ENCODE measurements at places on chromosomes 3 and 15.

DNA sequence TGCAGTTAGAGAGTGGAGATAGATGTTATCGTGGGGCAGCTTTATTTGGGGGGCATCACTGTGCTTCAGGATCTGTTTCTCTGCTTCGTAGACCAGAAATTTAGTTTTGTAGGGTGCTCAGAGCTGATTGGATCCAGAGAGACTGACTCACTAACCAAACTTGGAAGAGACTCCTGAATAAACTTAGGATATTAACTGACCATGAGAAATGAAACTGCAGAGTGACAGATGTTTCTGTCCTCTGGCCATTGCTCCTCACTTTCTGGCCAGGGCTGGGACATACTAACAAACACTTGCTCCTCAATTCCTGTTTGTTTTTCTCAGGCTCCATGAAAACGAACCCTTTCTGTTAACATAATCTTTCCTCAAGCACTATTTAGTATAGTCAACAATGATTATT lies 4.3 kb downstream of the ZNF592 start:
- no peak for DNase-seq

DNA sequence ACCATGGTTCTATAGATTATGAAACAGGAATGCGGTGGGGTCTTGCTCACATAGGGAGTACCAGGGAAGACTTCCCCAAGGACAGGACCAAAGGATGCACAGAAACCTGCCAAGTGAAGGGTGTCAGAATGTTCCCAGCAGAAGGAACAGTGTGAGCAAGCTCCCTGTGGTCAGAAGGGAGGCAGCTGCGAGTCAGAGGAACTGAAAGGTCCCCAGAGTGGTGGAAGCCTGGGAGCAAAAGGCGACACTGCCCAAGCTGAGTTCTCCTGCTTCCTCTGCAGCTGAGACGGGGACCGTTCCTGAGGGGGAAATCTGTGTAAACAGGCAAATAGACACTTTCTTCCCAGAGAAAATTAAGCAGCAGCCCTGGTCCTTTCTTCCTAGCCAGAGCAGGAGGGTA lies 14.2 kb upstream of the SLC6A6 start:
- no peak for DNase-seq

DNA sequence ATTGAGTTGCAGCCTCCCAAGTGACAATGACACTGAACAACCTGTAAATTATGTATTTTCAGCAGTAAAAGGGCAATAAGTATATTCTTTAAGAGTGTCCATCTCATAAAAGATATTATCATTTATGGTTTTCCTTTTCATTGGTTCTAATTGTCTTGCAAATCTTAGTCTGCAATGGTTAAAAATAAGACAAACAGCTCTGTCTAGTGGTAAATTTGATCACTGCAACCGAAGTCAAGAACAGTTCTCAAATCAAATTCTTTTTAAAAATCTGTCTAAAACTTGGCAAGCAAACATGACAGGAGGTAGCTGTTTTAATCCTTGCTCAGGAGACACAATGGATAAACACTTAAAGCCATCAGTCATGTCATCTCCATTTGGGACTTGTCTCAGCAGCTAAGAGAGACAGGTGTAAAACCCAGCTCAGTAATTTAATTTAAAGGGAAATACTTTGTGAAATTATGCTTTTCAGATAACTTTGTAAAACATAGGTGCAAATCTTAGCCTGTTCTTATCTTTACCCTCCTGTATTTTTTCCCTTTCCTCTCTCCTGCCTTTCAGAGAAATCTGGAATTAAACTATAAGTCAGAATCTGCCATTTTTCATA lies 150.3 kb upstream of the ARHGEF26 start:
- no peak for DNase-seq

GRCh38 chr3:52400275-52400793 lies 44.6 kb downstream of the SEMA3G start:
- no peak for DNase-seq

- no peak for DNase-seq
Measured at GRCh38 chr3:73437828-73438227, 186.9 kb downstream of the PDZRN3 start.

GRCh38 chr15:49815950-49816349 lies 195.1 kb downstream of the DTWD1 start:
- DNase-seq: no peak

GRCh38 chr3:128879125-128879969 lies at the start of gene ACAD9:
Gene ACAD9 (plus strand): TSS chr3:128879620. CDS start chr3:128879692, 72 bp downstream.
- peak; percentile 94 for DNase-seq

GRCh38 chr3:184498986-184499606 lies 62.5 kb upstream of the EPHB3 start:
- DNase-seq: no peak

DNA sequence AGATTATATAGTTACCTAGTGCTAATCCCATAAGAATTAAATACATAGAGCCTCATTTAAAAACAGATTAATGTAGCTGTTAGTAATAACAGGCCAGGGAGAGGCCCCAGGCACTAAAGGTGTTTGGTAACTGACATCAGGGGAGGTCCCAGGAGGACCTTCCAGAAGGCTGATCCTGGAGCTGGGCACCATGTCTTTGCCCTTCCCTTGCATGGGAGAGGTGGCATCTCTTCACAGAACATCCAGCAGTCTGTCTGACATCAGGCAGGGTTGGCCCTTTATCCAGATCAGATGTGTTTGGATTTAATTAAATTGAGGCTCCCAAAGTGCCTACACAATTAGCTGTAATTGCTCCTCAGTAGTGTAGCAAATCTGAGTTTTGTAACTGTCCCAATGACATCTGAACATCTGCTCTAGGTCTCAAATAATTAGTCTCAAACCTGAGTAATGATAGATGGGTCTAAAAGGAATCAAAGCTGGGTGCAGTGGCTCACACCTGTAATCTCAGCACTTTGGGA lies 53.0 kb downstream of the RLBP1 start:
- DNase-seq: no peak

GRCh38 chr3:121595765-121596406 lies 2.7 kb downstream of the FBXO40 start:
- no peak for DNase-seq

DNA sequence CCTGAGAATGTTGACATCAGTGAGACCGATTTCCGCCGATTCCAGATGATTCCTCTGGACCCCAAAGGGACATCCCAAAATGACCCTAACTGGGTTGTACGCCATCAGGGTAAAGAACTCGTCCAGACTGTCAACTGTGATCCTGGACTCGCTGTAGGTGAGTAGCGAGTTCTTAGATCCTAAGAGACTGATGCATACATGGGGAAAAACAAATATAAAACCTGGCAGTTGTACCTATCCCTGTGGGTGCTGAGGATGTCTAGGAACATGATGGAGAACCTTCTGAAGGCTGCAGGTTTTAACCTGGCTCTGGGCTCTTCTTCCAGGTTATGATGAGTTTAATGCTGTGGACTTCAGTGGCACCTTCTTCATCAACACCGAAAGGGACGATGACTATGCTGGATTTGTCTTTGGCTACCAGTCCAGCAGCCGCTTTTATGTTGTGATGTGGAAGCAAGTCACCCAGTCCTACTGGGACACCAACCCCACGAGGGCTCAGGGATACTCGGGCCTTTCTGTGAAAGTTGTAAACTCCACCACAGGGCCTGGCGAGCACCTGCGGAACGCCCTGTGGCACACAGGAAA lies 12.3 kb downstream of the THBS1 start:
- no peak for DNase-seq

GRCh38 chr3:101230618-101231017 lies 89.8 kb downstream of the IMPG2 start:
- no peak for DNase-seq

DNA sequence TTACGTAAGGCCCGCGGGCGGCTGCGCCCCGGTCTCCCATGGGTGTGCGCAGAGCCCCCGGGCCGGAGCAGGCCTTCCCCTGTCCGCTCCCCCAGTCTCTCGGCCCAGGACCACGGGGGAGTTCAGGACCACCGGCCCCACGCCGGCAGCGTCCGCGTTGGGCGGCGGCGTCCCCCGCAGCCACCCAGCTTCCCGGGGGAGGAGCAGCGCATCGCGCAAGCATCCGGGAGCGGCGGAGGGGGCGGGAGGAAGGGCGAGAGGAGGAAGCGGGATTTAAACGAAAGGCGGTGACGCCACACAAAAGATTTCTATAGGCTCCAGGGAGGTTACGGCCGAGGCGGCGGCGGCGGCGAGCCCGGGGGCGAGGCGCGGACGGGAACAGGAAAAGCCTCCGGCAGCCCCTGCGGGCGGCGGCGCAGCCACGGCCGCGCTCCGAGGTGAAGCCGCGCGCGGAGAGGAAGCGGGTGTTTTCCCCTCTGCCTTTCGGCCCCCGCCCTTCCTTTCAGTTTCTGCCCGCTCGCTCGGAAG lies at the start of gene TLNRD1:
TSS of gene TLNRD1 (plus strand) at position 300 of the 528 bp plus-strand sequence. CDS start 1,349 bp downstream, outside the sequence.
- DNase-seq: peak; percentile 74

DNA sequence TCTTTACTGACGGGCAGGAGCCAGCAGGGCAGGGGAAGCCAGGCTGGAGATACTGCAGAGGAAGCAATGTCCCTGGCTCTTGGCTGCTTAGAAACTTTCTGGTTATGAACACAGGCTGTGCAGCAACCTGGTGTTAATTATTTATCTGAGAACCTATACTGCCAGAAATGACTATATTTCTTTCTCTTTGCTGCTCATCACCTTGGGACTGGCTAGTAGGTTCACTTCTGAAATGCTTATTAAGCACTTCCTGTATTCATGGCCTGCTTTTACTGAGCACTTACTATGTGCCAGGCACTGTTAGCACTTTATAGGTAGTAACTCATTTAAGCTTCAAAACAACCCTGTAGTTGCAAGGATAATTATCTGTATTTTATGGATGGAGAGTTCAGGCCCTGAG lies 57.6 kb downstream of the RAB11A start:
- no peak for DNase-seq

DNA sequence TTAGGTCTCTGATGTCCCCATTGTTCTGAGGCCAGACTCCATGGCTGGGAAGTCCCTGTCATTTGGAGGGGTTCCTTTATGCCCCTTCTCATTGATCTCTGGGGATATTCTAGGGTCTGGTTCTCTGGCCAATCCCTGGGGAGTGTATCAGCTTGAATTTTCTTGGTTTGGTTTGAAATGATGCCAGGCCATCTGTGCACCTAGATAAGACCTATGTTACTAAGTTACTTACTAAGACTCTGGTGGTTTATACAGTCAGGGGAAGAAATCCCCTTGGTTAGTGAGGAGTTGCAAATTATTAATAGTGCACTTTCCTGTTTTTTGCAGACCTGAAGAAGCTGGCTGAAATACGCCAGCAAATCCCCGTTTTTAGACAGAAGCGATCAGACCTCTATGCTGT lies 20.3 kb downstream of the NIT2 start:
- DNase-seq: no peak

DNA sequence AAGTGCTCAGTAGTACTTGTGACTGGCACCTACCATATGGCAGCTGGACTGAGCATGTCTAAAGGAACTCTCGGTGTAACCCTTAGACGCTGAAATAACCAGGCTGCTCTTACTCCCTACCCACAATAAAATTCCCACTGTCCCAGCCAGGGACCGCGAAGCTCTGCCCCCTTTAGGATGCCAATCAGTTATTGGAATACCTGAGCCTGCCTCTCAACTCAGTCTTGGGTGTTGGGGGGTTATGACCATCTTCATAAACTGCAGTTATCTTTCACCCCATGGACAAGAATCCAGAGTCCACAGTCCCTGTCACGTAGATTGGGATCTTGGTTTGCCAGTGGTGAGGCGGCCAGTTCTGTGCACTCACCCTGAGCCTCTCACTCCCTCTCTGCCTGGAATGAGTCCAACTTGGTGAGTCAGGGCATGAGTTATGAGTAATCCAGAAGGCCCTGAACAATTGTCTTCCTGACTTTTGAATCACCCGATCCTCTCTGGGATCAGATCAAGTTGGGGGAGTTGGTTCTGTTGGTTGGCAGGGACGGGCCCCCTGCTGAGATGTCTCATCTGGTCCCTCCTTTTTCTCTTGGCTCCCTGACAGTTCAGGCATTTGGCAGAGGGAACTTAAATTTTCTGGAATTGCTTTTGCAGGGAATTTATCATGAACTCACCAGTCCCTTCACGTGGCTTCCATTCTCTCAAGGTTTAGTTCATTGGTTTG lies 120.1 kb upstream of the UBE2E1 start:
- peak; percentile 83 for DNase-seq

DNA sequence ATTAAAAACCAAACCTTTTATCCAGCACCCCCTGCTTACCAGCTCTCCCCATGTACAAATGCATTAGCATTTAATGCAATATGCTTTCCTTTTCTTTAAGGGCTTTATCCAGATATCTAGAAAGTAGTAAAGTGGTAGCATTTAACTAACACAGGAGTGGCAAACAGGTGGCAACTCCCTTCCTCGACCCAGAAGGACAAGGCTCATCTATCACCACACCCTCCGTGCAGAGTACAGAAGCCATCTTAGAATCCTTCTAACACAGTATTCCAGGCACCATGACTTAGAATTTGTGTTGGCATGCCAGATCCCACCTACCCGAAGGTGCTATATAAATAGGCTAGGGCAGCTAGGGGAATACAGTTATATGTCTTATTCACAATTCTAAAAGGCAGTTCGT lies 148.6 kb upstream of the NSMCE3 start:
- no peak for DNase-seq

DNA sequence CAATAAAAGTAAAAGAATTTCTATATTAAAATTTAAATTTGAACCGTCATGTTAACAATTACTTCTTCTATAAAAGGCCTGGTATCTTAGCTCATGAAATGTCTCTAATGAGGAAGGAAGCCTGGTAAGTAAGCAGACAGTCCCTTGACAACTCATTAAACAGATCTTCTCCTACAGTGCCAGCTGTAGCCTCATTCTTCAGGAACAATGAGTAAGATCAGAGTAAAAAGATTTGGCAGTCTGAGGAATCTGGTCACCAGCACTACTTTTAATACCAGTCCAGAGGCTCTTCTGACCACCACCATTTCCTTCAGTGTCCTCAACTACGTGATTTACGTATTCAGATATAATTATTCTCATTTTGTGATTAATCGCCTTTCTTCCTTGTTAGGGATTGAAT lies 955.0 kb upstream of the ALCAM start:
- DNase-seq: no peak

GRCh38 chr3:160378331-160379109 lies 20.5 kb downstream of the IFT80 start:
- DNase-seq: no peak

- no peak for DNase-seq
Measured at GRCh38 chr3:135117977-135118376, 322.9 kb downstream of the EPHB1 start.

GRCh38 chr3:71103430-71103921 lies 480.1 kb downstream of the FOXP1 start:
- DNase-seq: peak; percentile 83

- DNase-seq: no peak
Measured at GRCh38 chr15:79315623-79316328, 4.9 kb downstream of the TMED3 start.

DNA sequence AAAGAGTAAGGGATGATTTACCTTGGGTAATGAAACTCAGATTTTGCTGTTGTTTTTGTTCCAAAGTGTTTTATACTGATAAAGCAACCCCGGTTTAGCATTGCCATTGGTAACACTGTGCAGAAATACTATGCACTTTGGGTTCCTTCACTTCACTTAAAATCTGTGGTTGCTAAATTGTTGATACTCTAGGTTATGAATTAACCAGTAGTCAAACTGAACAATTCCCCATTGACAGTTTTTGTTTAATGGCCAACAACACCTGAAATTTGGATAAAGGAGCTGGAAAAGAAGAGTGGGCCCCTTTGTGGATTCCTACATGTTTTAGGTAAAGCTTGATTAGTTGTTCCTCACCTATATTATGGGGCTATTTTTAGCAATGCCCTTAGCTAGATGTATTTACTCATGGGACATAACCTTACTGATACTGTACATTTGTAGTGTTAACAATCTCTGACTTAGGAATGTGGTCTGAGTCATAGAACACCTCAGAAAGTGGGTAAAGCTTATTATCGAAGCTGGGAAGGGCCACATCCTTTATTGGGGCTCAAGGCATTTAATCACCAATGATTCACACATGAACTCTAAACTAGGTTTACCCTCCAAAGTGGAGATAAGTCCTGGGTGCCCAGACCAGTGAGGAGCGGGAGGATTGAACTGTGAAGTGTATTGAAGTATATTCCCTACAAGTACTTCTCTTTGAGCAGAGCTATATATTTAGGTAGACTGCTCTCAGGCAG lies 29.5 kb upstream of the THRB start:
- no peak for DNase-seq

Data from SHP77 (cell line).